Activated CD8-positive, alpha-beta memory T cell treated with anti-CD3 and anti-CD28 coated beads, Interleukin-2, amount 10 ng/mL, durations not matched to agents 7 days and 5 days (primary cell): ENCODE measurements at places on chromosomes 1 and 21. TPM values are rescaled to one million over a fixed set of nuclear protein-coding genes. Genes with fewer than 3 reads are reported as not detected.
A peak's percentile ranks its signal among the peaks of the same experiment; 100 is the strongest.

- DNase-seq: no peak
These were observed 8.3 kb downstream of the VSIG8 start for GRCh38 chr1:159854116-159854692.

DNA sequence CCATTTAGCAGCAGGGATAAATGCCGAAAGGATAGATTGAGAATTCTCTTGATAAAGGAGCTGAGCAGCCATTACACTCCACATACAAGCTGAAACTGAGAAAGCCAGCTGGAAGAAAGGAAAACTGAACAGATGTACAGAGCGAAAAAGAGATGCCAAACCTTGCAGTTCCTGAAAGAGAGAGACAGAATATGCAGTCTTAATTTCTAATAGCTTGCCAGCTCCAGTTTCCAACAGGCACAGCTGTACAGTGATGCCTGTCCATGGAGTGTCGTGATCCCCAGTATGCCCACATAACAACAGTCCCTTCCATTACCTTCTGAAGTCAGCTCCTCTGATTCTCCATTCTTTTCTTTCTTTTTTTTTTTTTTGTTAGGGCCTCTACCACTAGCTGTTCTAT, 22.7 kb downstream of the ABL2 start:
- DNase-seq: no peak

DNA sequence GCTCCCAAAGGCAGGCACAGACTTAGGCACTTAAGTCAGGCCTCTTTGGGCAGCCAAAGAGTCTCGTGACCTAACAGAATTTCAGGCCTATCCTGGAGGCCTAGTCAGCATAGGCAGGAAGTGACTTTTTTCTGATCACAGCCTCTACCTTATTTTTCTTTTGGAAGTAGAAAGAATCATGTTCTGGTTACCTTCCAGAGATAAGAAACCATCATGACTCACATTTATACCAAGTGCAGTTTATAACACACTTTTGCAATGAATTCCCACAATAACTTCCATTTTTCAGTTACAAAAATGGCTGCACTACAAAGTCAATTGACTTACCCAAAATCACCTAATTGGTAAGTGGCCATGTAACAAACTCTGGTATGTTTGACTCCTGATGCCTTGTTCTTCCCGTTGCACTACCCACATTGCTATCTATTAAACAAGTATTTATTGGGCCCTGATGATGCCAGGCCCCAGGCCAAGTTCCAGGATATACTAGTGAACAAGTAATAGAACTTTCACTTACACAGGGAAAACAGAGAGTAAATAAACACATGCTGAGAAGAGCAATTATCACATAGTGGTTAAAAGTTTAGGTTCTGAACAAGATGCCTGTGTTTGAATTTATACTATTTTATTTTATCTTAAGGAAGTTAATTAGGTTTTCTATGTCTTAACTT, 74.3 kb downstream of the SH3GLB1 start:
- no peak for DNase-seq

DNA sequence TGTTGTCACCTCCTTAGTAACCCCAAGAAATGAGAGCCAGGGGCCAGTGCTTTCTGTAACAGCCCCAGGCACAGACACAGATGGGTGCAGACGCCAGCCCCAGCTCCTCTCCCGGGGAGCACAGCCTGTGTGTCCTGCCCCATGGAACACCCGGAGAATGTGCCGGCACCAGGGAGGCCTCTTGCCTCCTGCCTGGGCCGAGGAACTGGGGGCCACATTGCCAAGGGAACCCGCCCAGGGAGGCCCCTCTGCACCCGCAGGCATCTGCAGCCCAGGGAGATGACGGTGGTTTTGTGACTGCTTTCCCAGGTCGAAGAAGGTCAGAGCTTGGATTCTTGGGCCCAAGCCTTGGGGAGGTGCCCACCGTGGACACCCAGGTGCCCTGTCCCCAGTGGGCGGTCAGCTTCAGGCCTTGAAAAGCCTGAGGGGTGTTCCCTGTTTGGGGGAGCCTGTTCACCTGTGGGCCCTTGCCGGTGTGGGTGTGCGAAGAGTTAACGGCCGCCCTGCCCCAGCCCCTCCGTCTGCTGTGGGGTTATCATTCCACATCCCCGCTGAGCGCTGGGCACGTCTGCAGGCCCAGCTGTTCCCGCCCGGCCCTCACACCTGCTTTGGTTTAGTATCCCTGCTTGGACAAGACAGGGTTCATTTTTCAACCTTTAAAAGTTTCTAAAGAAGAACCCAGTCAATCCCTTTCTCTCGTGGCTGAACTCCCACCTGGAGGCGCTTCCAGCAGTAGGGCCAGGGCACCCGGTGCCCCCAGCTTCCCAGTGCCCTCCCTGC, 62.5 kb downstream of the MORN1 start:
- no peak for DNase-seq

- peak; percentile 82 for DNase-seq
These were observed 128.2 kb downstream of the TBX19 start for GRCh38 chr1:168408884-168409283.

- DNase-seq: no peak
These were observed 45.1 kb downstream of the TMEM53 start for GRCh38 chr1:44628962-44629756.

- DNase-seq: no peak
These were observed 26.1 kb downstream of the CD244 start for GRCh38 chr1:160836561-160836960.

GRCh38 chr1:151991663-151992302, 1.9 kb downstream of the S100A10 start:
- no peak for DNase-seq

S100A5 gene
- 1.6 TPM for total RNA-seq

PERM1 gene
- total RNA-seq: not detected

TDRD5 gene
- not detected for total RNA-seq
